ENCODE measurements at places on chromosomes 5 and 9.

DNA sequence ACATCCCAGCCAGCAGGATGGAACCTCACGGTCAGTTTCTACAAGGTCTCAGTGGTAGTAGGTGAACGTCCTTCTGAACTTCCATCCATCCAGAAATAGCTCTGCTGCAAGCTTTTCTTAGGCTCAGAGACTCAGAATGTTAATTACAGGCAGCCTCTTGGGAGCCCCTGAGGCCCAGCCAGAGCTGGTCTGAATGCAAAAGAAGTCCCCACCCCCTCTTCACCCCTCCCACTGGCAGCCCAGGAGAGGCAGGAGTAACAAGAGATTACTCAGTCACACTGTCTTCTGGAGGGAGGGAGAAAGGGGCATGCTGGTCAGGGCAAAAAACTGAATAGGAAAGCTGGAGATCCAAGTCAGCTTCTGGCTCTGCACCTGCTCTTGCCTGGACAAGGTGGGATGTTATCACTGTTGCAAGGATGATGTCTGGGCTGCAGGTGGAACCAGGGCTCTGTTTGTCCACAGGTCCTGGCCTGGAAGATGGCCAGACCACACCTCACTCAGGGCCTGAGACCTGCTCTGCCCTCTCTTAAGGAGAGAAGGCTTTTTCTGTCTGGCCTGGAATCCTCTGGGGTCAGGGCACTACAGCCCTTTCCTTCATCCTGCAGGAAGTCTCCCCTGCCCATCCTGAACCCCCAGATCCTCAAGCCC lies 9.1 kb downstream of the ENHO start:
- no peak for DNase-seq

DNA sequence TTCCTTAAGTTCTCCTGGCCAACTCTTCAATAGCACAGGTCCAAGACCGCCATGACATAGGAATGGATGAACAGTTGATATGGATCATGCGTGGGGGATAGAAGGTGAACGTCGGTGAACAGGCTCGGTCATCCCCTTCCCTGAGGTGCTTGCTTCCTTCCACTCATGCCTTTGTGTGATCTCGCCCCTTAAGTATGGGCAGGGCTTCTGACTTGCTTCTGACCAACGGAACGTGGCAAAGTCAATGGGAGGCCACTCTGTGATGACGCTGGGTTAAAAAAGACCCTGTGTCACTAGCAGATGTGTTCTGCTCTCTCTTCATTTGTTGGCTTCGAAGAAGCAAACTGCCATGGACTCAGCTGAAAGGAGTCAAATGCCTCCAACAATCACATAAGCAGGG lies 240.5 kb upstream of the TUT7 start:
- no peak for DNase-seq

GRCh38 chr5:39518516-39518915 lies 93.7 kb upstream of the DAB2 start:
- no peak for DNase-seq

DNA sequence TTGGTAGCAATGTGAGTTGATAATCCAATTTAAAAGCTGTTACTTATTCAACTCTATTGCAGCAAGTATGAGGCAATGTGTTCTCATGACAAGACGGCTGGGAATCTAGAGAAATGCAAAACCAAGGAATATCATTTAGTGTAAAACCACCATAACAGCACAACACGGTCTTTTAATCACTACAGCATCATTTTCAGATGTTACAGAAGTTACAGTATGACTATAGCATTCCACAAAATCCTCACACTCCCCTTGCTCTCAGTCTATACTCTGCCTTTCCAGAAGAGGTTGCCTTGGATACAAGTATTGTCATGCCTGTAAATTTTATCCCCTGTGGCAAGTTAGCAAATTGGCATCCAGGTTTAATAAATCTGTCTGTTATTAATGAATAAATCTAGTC lies 28.6 kb upstream of the TAS2R1 start:
- no peak for DNase-seq

DNA sequence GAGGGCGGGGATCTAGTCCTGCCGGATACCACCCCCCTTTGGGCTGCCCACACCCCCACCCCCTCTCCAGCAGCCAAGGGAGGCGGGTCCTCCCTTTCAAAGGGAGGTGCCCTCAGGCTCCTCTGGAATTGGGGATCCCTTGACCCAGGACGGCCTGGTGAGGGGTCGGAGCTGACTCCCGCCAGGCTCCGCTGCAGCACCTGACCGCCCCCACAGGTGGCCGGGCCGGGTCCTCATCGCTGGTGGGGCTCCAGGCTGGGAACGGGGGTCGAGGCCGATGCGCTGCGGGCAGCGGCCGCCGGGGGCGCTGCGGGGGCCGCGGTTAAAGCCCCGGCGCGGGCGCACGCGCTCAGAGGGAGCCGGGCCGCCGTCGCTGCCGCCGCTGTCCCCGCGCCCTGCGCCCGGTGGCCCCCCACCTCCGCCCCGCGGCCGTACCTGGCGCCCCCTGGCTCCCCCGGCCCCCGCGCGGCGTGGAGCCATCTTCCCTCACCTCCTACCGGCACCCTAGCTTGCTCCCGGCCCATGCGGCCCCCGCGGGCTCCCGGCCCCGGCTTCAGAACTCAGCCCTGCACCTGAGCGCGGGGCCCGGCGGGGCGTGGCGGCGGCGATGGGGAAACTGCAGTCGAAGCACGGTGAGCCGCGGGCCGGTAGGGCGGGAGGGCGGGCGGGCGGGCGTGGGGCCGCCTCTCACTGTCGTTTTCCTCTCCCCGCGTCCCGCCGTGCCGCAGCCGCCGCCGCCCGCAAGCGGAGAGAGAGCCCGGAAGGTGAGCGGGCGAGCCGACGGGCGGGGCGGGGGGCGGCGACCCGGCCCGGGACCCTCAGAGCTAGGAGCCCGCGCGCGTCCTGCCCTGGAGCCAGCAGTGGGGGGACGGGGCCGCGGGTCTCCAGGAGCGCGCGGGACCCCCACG lies at the start of gene NKD2:
Gene NKD2 (plus strand): TSS at position 352 of the 908 bp plus-strand sequence. CDS start 256 bp downstream, at position 608.
- DNase-seq = peak; percentile 69
